Ovary (tissue), 10 donors: ENCODE measurements at places on chromosomes 11 and 22.

DNA sequence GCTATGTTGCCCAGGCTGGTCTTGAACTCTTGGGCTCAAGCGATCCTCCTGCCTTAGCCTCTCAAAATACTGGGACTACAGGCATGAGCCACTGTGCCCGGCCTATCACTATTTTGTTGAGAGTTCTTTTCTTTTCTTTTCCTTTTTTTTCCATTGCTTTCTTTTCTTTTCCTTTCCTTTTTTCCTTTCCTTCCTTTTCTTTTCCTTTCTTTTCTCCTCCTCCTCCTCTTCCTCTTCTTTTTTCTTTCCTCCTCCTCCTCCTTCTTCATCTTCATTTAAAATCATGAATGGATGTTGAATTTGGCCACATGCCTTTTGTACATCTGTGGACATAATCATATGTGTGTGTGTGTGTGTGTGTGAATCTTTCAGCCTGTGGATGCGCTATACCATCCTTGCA is 25.7 kb upstream of the PRAME start:
- no peak for DNase-seq

GRCh38 chr22:27129266-27129665 is 471.9 kb downstream of the MIAT start:
- DNase-seq = no peak

GRCh38 chr22:30015846-30016245 is 64.4 kb upstream of the HORMAD2 start:
- no peak for DNase-seq

DNA sequence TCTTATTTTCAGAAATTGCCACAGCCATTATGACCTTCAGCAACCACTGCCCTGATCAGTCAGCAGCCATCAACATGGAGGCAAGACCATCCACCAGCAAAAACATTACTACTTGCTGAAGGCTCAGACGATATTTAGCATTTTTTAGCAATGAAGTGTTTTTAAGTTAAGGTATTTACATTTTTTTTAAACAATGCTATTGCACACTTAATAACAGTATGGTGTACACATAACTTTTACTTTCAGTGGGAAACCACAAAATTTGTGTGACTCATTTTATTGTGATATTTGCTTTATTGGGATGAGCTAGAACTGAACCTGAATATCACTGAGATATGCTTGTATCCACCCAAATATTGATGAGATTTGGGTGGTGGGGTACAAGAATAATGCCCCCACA is 110.9 kb downstream of the TSPAN18 start:
- DNase-seq = no peak

DNA sequence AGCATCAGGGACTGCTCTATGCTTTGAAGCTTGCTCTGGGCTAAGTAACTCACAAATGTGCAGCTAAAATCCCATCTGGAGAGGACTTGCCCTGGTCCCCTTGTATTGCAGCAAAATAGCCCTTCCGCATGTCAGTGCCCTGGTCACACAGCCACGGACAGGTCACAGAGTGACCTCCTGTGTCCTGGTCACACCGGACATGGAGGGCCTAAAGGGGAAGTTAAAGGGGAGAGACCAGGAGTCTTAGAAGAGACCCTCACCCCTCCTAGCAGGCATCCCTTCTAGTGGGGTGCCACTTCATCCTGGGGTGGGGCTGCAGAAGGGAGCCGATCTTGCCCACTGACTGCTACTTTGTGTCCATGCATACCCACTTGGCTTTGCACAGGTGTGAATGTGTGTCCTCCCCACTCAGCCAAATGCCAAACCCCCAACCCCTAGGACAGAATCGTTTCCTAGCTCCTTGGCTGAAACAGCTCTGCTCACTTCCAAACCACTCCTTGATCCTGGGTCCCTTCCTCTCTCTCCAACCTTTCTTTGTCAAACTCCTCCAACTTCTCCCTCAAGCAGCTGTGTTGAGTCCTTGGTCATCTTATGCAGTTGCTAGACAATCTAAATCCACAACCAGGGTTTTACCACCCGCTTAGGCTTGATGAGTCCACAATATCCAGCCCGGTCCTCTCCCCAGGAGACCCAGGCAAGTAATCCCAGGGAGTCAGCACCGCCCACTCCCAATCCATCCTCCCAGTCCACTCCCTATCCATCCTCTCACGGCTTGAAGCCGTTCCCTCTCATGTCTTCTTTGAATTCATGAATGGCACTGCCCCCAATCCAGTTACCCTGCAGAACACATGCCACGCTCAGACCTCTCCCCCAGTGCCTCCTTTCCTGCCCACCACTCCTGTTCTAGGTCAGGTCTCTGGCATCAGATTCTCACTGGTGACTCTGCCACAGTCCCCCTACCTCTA is 3.3 kb upstream of the FXYD6 start:
- DNase-seq = no peak

DNA sequence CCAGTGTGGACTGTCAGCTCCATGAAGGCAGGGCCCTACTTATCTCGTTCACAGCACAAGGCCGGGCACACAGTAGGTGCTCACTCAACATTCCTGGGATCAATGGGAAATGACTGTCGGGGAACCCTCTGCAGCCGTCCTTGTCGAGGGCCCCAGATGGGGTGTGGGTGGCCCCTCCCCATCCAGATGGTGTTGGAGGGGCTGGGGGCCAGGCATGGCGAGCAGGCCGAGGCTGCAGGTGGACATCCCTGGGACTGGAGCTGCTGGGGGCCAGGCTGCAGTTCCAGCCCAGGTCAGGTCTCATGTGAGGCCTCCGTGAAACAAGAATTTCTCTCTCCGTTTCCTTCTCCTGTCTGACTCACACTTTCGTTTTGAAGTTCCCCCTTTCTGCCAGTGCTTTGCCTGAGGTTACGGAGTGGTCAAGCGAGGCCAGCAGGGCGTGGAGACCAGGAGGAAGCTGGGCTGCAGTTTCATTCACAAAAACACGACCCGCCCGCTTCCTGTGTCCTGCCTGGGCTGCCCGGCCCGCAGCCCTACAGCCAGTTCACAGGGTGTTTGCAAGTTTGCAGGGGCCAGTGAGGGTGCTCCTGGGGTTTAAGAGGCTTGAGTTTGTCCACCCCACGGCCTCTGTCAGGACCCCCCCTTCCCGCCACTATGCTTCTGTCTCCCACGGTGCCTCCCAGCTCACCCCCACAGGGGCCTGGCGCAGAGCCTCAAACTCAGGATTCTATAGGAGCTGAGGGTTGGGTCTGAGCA is 4.5 kb downstream of the MYEOV start:
- peak; percentile 25 for DNase-seq

GRCh38 chr11:40045312-40045711 is 1414.1 kb downstream of the LRRC4C start:
- no peak for DNase-seq

DNA sequence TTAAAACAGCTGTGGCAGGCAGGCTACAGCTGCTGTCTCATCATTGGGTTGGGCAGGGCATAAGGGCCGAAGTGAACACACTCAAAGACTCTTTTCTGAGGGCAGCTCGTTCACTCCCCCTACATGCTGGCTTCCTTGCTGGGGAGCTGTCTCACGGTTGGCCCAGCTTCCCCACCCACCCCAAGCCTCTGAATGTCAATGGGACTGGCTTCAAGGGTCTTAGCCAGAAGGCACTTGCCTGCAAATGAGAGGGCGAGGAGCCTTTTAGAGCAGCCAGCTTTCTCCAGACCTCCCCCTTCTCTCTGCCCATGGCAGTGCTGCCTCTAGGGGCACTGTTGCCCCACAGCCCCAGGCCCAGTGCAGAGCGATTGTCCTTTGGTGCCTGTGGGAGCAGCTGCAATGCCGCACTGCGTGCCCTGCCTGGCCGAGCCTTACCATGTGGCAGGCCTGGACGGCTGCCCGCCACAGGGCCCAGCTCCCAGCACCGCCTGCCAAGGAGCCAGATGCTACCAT is 94.7 kb upstream of the RASSF10 start:
- no peak for DNase-seq

DNA sequence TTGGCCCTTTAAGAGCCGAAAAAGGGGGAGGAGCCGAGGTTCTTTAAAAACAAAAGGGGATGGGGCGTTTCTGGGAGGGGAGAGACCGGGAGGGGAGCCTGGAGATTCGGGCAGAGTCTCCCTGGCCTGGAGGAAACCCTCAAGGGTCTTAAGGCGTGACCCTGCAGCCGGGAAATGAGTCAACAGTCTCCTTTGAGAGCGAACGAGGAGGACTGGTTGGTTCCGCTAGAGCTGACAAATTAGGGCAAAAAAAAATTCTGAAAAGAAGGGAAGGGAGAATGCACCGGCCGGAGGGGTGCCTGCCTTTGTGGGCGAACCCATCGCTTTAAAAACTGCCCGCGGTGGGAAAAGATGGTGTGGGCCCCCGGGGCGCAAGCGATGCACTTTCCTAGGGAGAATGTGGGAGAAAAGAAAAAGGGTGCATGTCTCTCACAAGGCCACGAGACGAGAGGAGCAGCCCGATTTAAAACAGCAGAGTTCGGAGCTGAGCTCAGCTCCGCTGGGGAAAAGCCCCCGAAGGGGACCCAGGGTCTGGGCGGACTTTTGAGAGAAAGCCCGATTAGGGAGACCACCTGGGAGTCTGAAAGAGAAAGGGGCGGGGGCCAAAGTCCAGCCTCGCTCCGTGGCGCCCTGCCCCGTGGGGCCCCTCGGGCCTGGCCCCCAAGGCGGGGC is 874 bp downstream of the ZFTA start:
- DNase-seq = peak; percentile 75

DNA sequence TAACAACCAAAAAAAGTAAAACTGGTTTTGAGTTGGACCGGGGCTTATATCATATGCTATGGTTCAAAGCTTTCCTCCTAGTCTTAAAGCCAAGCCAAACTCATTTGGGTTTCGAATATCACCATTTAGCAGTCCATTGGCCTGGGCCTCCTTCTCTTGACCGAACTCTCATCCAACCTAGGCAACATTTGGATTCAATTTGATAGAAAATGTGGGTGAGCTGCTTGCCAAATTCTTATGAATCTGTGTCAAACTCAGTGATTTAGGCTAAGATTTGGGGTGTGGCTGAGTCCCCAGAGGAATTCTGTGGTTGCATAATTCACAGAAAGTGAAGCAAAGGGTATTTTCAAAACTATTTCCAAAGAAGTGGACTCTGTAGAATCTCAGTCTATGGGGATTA is 83.7 kb downstream of the BLID start:
- DNase-seq = peak; percentile 53
